ENCODE measurements at places on chromosomes 12 and 14.

DNA sequence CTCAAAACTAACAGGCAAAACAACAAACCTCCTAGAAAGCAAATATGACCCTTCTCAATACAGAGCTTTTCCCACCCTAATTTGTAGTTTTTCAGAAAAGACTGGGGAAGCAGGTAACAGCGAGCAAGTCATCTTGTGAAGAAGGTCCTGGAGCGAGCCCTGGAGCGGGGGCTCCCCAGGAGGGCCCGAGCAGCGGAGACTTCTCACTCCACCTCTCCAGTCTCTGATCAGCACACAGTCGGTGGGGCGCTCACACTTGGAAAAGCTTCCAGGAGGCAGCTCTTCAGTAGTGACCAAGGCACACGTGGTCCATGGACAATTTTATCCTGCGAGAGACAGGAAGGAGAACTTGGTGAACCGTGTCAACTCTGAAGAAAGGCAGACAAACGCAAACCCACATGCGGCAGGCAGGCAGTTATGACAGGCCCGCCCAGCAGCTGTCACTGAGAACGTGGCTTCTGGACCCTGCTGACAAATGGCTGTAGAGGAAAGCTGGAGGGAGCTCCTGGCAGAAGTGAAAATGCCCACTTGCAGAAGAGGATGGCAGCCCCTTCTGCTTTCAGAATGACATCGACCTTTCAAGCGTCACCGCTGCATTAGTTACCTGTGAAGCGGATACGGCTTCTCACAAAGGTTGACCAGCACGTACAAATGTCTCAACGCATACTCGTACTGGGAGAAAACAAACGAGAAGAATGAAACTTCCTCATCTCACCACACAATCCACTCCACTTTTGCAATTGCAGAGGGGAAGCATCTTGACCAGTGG lies 44.2 kb downstream of the LGMN start:
- DNase-seq: no peak

DNA sequence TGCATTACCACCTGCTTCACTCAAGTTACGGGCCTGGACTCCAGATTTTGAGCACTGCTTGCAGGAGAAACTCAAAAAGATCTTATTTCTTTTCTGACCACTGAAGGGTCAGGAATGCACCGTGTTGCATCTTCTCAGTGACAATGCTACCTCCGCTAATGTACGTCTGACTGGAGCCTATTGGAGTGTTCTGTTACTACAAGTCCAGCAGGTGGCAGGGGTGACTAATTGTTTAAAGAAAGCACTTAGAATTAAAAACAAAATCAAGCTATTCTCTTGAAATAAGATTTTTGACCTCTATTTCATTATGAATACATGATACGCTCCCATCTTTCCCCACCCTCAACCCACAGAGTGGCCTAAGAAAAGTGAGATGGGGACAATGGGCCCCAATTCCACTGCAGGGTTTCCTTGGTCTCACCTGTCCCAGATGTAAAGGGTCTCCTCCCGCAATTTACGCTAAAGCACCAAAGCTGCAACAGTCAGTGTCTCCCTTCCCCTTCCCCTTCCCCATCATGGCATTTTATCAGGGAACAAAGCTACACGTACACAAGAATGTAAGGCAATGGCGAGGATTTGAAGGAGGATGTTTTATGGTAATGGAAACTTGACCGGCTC lies 2.2 kb downstream of the TBPL2 start:
- peak; percentile 38 for DNase-seq

GRCh38 chr14:73753124-73753886 lies 39.1 kb upstream of the PNMA1 start:
- DNase-seq: peak; percentile 73

GRCh38 chr12:53074283-53074998 lies 4.7 kb downstream of the SPRYD3 start:
- no peak for DNase-seq

GRCh38 chr12:9626821-9627220 lies 19.1 kb upstream of the KLRB1 start:
- no peak for DNase-seq

GRCh38 chr12:101855976-101856375 lies 21.4 kb upstream of the DRAM1 start:
- no peak for DNase-seq

DNA sequence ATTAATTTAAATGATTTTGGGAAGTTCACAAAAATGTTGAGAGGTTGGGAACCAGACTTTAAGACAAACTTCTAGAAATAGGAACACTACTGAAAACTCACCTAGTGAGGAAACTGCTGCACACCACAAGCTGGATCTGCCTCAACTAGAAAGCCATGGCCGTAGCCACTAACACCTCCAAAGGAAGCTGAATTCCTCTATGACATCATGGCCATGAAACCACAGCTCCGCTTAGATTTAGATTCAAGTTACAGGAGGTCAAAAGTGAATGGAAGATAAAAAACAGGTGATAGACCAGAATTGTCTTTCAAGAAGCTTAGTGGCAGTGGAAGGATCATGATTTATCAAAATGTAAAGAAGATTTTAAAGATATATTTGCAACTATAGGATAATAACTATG lies 208.8 kb upstream of the ALG10 start:
- no peak for DNase-seq

- DNase-seq: no peak
Measured at GRCh38 chr12:116896411-116896924, 14.3 kb upstream of the FBXW8 start.

GRCh38 chr12:47604221-47604873 lies 101.5 kb downstream of the RPAP3 start:
- no peak for DNase-seq

DNA sequence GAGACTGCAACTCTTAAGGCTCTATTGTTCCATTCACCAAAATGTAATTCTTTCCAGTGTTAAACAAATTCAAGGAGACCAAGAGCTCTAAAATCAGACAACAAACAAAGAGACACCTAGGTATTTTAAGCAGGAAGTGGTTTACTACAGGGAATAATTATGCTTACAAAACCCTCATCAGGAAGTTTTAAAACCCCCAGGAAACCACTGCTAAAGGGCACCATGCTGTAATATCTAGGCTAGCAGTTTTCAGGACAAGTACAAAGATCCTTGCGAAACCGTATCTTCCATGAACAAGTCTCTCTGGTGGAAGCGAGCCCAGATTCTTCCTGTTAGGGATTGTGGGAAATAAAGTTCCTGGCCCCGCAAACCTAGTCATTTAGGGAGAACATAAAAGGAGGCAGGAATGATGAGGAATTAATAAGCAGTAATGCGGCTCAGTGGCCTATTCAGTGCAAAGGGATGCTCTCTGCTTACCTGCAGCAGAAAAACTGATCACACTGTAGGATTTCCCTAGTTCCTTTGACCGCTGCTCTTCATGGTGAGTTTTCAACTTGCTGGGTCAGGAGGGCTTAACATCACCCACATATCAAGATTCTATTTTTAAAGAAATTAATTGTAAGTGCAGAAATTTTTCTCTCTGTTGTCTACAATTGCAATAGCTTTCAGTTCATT lies 42.8 kb downstream of the ACSM4 start:
- DNase-seq: no peak

- DNase-seq: no peak
Measured at GRCh38 chr12:77113971-77114370, 48.6 kb upstream of the E2F7 start.

GRCh38 chr14:54209511-54210250 lies 187.1 kb upstream of the CDKN3 start:
- no peak for DNase-seq

GRCh38 chr14:104442631-104443390 lies 136.8 kb upstream of the C14orf180 start:
- no peak for DNase-seq

GRCh38 chr12:111157486-111157885 lies 211.4 kb downstream of the PHETA1 start:
- DNase-seq: no peak

DNA sequence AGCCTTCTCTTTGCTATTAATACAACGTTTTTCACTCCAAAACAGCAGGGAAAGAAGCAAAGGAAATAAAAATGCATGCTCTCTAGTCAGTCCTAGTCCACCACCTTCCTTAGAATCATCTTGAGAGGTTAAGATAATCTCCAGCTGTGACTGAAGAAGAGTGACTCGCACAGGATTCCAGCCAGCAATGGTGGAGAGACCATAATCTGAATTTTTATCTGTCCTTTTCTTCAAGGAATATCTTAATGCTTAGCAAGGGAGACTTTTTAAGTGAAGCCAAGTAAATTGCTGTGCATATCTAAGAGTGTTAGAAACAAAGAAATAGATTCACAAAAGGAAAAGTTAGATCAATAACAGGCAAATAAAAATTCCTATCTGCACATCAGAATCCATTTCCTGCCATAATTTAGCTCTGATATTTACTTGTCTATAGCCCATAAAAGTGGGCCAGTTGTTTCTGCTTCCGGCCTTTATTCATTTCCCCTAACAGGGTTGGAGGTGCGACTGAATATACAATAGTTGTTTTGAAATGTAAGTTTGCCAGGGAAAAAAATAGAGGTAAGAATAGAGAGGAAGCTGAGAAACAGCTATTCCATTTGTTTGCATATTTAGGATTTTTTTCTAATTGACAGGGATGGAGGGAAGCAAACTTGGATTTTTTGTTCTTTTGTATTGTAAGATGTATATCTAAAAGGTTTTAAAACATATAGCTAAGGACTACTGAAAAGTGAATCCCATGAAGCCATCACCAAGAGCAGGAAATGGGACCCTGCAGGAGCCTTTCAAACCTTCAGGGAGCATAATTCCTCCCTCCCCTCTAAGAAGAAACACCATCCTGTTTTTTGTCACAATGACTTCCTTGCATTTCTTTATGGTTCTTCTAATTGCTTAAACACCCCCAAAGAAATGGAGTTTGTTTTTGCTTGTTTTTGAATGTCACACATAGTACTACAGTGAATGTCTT lies 154.0 kb downstream of the ITPR2 start:
- DNase-seq: no peak

DNA sequence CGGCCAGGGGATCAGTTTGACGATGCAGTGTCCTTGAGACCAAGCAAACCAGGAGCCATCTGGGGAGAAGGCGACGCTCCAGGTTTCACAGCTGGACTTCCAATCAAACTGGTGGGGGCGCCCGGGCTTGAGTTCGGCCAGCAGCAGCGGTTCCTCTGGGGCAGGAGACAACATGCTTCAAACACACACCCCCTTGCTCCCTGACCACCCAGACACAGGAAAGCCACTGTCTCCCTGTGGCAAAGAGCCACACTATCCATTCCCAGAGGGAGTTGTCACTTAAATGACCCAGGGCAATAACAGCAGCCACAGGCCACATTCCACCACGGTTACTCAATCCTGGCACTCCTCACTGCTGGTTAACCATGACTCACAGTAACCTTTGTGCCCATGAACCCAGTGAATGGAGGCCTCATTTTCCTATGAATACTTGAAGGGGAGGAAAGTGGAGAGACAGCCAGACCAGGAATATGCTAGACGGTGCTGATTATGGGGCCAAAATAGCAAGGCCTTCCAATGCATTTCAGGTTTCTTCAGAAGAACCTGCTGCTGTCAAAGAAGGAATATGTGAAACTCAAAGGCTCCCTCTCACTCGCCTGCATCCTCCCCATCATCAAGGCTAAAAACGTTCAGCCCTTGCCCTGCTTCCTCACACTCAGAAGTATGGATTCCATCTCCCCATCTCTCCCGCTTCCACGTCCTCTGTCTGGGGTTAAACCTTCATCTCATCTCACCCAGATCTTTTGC lies 8.5 kb downstream of the WSB2 start:
- peak; percentile 52 for DNase-seq

DNA sequence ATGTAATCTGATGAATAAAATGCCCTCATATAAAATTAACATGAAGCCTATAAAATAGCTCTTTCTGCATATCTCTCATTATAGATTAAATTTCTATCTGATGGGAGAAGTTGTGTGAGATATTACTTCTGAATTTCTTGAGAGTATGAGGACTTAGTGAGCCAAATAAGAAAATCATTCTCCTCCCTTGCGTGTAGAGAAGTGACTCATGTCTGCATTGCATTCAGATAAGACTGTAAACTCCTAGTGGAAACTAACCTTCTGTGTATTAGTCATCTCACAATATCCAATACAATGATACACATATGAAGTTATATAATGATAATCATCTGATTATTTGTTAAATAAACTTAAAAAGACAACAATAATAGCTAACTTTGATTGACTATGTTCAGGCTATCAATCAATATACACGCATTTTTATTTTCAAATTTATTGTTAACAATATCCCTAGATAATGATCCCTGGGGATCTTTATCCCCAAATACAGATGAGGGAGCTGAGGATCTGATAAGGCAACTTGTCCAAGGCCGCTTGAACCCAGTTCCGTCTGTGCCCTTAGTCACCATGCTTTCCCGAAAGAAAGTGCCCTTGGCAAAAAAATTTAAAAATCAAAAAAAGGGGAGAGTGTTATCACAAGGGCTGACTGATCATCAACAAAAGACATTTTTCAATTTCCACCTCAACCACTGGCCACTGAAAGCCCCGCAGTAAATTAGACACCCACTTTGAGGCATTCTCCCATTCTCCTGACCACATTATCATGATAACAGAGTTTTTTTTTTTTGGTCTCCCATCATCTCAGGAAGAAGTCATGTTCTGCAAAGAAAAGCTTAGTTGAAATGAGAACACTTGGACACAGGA lies 189.2 kb upstream of the RASSF8 start:
- no peak for DNase-seq

DNA sequence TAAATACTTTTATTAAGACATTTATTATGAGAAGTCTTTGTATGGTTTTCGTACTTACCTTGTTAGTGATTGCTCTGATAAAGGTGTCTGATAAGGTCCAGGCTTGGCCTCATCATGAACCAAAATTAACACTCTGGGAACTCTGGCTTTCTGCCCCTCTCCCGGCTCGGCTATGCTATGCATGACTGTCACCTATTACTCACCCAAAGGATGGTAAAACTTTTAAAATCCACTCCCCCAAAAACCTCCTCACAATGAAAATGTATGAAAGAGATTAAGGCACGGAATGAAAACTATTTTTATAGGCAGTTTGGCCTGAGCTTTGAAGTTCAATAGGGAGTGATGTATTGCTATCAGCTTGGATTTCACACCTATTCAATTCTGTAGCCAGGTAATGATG lies 217.3 kb upstream of the TBX3 start:
- no peak for DNase-seq

GRCh38 chr14:37198273-37198598 lies 499 bp downstream of the MIPOL1 start:
- DNase-seq: no peak
